IMR-90 (cell line): ENCODE measurements at places on chromosomes 11 and 22.

DNA sequence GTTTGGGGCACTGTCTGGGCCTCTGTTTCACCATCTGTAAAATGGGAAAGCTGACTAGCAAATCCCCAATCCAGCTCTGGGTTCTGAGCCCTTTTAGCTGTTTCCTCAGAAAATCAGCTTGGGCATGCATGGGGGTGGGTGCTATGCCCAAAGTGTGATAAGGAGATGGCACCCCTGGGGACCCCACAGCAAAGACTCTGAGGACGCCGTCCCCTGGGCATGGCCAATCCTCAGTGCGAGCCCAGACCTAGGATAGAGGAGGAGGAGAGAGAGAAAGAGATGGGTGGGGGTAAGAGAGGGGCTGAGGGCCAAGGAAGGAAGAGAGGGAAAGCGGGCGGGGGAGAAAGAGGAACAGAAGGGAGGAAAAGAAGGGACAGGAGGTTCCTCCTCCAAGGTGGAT lies 31.8 kb downstream of the TPBGL start:
- no peak for DNase-seq

DNA sequence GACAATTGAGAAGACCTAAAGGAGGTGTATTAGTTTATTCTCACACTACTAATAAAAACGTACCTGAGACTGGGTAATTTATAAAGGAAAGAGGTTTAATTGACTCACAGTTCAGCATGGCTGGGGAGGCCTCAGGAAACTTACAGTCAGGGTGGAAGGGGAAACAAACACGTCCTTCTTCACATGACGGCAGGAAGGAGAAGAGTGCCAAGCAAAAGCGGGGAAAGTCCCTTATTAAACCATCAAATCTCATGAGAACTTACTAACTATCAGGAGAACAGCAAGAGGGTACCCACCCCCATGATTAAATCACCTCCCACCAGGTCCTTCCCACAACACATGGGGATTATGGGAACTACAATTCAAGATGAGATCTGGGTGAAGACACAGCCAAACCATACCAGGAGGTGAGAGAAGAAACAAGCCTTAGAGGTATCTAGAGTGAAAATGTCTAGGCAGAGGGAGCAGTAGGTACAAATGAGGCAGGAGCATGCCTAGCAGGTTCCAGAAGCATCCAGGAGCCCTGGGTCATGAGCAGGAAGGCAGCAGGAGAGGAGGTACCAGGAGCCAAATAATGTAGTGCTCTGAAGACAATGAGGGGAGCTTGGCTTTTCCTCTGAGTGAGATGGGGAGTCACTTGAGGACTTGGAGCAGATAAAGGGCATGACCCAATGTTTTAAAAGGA lies 31.6 kb downstream of the IL10RA start:
- no peak for DNase-seq

DNA sequence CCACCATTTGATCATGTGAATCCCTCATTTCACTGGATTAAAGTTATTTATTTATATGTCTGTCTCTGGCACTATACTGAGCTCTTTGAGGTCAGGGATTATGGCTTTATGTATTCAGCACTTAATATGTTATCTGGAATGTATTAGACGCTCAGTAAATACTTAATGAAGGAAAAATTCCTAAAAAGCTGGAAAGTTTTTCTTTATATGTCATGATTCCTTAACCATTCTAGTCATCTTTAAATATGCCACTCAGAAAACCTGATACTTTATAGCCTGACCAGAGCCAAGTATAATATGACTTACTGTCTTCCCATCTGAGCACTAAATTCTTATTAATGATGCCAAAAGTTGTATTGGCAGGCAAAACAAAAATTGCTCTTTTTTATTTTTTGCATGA lies 27.1 kb downstream of the RNF169 start:
- DNase-seq: no peak

DNA sequence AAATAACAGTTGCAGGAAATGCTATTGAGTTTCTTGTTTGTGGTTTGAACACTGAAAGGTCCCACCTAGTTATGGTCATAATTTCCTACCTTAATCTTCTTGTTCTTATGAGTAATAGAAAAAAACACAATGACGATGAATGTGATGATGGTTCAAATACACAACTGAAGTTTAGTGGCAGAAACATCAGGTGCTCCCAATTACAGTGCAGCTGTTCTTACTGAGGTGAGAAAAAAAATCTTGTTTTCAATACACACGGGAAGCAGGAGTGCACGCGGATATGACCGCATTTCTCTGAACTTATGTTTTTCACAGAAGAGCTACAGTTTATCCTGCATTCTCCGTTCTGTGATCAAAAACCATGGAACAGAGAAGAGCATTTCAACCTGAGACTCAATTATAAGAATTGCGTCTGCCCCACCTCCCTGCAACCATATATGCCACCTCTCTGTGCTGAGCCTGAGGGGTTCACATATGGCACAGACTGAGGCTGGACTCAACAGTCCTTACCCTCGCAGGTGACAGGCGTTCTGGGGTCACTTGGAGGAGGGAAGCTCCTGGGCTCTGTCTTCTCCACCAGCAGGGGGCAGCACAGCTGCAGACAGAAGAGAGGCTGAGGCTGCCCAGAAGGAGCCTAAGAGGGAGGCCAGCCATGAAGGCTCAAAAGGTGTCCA lies 99.7 kb upstream of the IGLL5 start:
- peak; percentile 28 for DNase-seq
